Fibroblast of pulmonary artery (primary cell): ENCODE measurements at places on chromosomes 5 and 9.

DNA sequence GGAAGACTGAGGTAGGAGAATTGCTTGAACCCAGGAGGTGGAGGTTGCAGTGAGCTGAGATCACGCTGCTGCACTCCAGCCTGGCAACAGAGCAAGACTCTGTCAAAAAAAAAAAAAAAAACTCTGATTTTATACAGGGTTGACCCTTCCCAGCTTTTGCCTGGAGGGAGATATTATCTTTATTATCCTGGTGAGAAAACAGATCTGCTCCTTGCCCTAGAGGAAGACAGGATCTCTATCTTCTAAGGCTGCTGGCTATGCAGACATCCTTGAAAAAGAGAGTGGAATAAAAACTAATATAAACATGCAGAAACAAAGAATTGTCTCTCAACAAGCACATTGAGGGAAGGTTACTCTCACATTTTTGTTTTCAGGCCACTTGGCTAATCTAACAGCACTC lies 1503.4 kb upstream of the WWC1 start:
- no peak for DNase-seq

- no peak for DNase-seq
Observed at GRCh38 chr5:151015974-151016587, 4.3 kb upstream of the GPX3 start.

DNA sequence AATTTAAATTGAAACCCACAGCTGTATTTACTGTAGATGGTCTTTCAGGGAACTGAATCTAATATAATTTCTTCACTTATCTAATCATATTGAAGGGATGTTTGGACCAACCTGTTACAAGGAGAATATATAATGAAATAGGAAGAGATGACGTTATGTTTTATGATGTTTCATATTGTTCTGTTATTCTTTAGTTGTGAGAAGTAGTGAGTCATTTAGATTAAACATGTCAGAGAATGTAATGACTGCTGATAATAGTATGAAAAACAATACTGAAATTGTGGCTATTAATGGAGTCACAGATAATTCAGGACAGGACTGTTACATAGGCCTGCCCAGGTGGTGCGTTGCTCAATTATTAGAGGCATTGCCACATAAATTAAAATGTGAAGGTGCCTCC lies 1993.4 kb downstream of the EFNA5 start:
- peak; percentile 46 for DNase-seq

GRCh38 chr9:125376261-125377226 lies 114.9 kb downstream of the GAPVD1 start:
- DNase-seq, result no peak

GRCh38 chr9:18683851-18684250 lies 209.9 kb downstream of the ADAMTSL1 start:
- no peak for DNase-seq

- DNase-seq, result peak; percentile 68
Observed at GRCh38 chr5:72692651-72693442, 123.6 kb upstream of the TNPO1 start.

- no peak for DNase-seq
Observed at GRCh38 chr5:135213466-135214239, 179.6 kb upstream of the PITX1 start.

DNA sequence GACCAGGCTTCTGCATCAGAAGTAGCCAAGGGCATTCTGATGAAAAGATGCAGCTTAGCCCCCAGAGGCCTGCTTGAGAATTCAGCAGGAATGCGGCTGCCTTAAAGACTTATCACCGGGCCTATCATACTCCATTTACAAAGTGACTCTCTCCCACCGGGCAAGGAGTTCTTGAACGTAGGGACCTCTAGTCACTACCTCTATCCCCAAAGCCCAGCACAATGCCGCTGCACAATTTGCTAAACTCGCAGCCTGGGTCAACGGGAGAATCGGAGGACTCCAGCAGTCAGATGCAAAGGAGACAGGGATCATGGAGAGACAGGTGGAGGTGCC lies 661 bp downstream of the PDCL start:
- peak; percentile 45 for DNase-seq

DNA sequence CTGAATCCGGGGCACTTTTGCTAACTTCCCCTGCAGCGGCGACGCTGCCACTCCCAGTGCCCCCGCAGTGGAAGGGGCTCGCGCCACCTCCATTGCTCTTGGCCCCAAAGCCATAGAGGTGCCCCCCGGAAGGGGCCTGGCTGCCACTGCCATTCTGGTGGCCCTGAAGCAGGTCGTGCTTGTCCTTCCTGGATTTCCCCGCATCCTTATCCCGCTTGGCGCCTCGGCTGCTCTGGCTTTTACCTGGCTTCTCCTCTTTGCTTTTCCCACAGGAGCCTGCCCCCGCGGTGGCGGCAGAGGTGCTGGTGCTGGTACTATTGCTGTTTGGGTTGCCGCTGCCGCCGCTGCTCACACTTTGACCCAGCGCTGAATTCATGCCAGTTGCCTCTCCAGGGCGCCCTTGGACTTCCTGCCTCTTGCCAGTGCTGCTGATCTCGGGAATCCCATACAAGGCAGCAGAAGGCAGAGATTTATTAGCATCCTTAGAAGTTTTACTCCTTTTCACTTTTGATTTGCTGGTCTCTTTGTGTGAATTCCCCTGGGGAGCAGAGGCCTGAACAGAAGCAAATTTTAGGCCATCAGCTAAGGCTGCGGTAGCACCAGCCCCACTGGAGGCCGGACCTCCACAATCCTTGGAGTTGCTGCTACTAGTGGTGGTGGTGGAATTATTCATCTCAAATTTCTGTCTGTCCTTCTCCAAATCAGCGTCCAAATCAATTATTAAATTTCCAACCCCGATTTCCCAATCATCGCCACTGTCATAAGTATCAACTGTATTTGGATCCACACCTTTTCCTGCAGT lies 2.1 kb downstream of the ZNF608 start:
- DNase-seq, result peak; percentile 57

DNA sequence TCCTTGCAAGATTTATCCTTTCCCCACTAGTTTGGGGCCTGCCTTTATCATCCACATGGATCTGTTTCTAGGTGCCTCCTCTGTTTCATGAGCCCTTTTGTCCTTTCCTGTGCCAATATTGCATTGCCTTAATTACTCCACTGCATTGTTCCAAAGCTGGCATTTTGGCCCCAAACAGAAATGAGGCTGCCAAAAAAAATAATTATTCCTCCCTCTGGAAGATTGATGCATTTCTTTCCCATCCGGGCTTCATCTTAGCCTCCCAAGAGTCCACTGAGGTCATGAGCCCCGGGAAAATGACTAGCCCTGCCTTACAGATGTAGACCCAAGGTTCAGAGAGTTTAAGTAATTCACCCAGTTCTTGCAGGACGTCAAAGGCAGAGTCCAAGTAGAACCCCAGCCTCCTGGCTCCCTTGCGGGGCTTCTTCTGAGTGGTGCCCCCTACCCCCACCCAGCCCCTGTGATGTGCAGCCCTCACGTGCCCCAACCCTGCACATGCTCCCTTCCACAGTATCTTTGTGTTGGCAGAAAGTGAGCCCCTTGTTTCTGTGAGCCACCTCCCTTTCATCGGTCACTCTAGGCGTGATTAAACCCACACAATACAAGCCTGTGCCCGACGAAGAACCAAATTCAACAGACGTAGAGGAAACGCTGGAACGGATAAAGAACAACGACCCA lies 62.1 kb downstream of the TMOD1 start:
- DNase-seq, result no peak

DNA sequence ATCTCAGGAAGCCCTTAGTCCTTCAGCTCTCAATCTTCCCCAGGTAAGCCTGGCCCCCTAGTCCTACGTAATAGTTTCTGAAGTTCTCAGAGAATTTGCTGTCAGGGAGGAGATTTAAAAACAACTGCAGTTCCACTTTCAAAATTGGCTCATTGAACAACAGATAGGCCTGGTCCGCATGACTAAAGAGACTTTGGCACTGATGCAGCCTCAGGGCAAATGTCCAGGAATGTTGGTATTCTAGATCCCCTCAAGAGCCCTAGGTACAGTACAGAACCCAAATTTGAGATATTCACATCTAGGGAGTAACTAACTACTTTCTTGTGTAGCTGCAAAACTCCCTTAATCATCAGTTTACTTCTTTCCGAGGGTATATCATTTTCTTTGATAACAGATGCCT lies 162.8 kb downstream of the GABRG2 start:
- no peak for DNase-seq

DNA sequence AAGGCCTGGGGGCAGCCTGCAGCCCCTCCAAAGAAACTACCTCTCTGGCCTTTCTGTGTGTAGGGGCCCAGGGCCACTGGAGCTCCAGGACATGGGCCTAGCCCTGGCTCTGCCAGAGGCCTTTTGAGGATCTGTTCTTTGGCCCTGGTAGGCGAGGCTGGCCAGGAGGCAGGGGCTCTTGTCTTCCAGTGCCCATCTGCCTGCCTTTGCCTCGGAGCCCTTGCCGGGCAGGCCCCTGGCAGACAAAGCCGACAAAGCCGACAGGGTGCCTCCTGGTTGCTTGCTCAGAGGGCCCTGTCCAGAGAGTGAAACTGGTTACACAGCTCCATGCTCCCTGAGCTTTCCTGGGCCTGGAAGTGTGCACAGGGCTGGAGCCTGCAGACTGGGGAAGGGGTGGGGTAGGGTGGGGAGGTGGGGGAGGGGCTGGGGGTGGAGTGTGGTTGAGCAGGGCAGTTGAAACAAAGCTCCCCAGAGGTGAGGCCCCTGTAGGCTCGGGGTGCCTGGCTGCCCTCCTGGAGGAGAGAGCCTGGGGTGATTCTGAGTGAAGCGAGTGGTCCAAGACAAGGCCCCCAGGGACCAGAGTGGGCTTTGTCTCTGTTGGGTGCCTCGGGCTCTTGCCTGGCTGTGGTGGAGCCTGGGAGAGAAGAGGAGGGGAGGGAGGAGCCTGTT lies 29.3 kb downstream of the PTPA start:
- peak; percentile 57 for DNase-seq

DNA sequence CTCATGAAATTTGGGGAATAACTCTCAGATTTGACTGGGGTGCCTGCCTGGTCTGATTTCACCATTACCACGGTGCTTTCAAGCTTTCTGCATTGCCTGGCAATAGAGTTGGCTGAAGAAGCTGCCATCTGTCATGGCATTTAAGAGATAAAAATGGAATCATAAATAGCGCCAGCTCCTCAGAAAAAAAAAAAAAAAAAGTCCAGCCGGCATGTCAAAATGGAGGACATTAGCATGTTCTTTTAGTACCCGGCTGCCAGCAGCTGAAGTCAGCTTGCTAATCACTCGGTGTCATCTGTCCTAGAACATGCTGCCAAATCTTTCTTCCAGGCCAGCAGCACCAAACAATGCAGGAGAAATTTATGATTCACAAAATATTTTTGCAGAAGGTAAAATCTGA lies 57.7 kb upstream of the CER1 start:
- DNase-seq, result no peak

- DNase-seq, result peak; percentile 33
Observed at GRCh38 chr9:16653491-16654399, 216.7 kb downstream of the BNC2 start.

GRCh38 chr5:2007878-2008501 lies 125.3 kb upstream of the IRX4 start:
- DNase-seq, result peak; percentile 36

- no peak for DNase-seq
Observed at GRCh38 chr5:33944543-33945132, 8.5 kb downstream of the RXFP3 start.

GRCh38 chr9:130226112-130226511 lies 39.4 kb upstream of the HMCN2 start:
- DNase-seq, result no peak

DNA sequence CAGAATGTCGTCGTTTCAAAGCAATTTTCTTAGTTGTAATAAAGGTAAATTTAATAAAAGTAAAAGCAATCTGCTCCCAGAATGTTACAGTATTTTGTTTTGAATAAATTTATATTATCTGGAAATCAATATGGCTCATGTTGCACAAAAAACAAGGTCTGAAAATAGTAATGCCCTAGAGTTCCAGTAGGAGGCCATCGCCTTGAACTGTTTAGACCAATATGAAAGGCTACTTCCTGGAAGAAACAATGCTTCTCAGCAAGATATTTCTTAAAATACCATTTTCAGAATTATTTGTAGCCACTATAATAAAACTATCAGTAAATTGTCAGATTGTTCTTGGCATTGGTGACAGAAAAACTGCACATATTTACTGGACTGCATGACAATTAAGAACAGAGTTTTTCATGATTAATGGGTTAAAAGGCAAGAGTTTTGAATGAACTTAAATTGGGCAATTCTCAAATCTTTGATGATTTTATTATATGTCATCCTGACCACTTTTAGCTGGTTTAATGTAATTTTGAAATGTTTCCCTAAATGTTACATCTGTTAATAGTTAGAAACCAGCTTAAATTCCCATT lies 153.2 kb downstream of the COMMD10 start:
- peak; percentile 6 for DNase-seq

GRCh38 chr5:104189031-104189430 lies 626.4 kb upstream of the NUDT12 start:
- peak; percentile 64 for DNase-seq

DNA sequence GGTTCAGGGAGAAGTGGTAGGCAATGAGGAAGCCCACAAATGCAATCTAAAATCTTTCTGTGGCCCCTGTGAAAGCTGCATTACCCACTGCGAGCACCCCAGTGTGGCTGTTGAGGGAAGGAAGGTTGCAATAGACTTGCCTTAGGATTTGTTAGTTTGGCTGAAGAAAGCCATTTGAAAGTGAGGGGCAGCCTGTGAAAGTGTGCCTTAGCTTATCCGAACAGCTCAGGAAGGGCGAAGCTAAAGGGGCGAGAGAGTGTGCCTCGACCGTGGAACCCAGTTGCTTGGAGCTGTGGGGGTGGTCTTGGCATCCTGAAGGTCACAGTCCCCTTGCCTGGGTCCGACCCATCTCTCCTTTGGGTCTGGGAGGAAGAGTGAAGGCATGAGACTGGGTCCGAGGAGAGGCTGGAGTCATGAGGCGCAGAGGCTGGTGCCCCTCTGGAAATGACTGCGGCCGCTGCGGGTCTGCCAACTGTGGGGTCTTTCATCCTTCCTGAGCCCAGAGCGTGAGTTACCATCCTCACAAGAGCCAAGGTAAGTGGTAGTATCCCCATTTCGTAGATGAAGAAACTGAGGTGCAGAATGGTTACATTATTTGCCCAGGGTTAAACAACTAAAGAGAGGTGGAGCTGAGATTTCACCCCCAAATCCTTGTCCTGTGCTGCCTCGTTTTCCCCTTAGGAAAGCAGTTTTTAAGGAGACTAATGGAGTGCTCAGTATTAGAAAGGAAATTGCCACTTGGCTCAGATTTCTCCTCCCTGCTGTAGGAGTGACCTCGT lies 24.4 kb downstream of the SLC25A25 start:
- DNase-seq, result no peak

- DNase-seq, result no peak
Observed at GRCh38 chr5:98614341-98614740, 159.1 kb upstream of the RGMB start.

- DNase-seq, result no peak
Observed at GRCh38 chr5:134133995-134134541, 19.6 kb downstream of the TCF7 start.

- DNase-seq, result no peak
Observed at GRCh38 chr5:138574744-138575193, 432 bp downstream of the HSPA9 start.
